Activated naive CD8-positive, alpha-beta T cell treated with anti-CD3 and anti-CD28 coated beads, Interleukin-2, amount 50 U/mL, for 24 hours (primary cell): ENCODE measurements at places on chromosomes 7 and 10.

DNA sequence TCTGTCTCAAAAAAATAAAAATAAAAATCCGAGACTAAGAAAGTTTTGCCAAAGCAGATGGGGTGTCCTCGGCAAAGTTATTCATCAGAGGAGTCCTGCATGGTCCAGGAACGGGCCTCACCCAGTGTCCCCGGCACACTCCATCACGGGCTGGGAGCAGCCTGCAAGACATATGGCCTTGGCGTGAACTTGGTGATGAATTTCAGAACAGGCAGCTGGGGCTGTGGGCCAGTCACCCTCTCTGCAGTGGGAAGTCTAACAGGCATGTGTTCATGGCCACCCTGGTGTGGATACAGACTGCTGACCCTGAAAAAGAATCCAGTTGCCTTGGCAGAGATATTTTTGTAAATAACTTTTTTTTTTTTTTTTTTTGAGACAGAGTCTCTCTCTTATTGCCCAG is 34.7 kb downstream of the NPTX2 start:
- DNase-seq, result no peak

DNA sequence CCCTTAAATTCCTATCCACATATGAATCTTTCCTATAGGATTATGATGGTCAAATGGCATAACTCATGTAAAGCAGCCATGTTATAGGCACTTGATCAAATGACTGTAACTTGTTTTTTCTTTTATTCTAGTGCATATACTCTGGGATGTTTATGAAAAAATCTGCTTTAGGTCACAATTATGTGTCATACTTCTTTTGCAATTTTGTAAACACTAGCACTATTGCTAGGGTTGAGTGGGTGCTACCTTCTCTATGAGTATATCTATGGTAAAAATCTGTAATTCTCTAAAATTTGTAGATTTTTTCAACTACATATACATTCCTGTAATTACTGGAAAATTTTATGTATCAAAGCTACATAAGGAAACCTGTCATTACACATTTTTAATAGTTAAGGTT is 50.0 kb downstream of the HGF start:
- DNase-seq, result no peak

DNA sequence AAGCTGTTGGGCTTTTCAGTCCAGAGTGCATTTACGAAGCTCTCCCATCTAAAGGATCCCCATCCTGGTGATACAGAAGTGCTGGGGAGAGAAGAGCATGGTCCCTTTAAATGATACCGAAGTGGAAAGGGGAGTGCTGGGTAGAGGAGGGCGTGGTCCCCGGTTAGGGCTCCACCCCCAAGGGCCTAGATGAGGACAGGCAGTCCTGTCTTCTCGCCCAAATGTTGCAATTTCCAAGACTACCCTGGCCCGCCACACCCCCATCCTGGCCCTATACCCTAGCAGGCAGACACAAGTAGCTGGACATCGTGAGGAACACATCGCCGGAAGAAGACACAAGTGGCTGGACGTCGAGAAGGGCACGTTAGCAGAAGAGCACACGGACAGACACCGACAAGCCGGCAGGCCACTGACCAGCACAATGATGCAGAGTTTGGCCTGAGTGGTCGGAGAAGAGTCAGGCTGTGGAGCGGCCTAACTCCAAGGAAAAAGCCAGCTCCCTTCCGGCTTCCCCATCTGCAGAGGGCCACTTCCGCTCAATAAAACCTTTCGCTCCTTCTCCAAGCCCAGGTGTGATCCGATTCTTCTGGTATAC is 439.5 kb upstream of the NRP1 start:
- DNase-seq, result no peak

DNA sequence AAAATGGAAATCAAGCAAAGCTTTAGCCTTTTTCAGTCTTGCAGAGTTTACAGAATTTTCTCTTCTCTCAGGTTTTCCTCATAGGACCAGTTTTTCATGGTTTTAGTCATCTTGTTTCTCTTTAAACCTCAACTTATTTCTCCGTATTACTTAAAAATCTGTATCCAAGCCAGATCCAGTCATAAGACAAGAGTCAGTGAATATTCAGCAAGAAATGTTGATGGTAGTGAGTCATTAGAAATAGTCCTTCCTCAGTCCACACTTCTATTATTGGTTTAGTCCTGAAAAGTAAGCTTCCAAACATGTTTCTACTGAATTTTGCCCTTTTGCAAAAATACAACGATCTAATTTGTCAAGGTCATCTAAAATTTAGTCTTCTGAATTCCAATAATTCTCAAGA is 107.0 kb downstream of the VIM start:
- no peak for DNase-seq

DNA sequence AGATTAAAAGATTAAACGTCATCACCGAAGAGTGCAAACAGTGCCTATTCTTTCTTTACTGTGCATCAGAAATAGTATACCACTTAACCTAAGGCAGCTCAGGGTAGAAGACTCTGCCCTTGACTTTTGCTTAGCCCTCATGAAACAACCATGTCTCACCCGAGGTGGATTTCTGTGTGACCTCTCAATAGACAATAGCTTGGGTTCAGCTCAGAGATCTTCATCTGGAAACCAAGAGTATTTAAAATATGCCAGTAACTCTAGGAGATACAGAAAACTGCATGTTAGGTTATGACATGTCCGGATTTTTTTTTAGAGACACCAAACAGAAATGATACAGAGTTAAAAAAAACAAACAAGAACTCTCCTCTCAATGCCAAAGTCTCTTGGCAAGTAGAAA is 75.8 kb downstream of the JAZF1 start:
- DNase-seq, result no peak

DNA sequence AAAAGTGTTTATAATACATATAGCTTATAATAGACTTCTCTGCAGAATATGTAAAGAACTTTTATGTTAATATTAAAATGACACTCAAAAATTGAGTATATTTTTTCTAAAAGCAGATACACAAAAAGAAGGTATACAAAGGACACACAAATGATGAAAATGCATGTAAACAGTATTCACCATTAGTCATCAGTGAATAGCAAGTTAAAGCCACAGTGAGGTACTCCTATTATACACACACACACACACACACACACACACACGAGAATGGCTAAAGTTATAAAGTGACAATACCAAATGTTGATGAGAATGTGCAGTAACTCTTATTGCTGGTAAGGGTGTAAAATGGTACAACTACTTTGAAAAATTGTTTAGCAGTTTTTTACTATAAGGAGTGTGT is 92.9 kb downstream of the ITGB1 start:
- no peak for DNase-seq

DNA sequence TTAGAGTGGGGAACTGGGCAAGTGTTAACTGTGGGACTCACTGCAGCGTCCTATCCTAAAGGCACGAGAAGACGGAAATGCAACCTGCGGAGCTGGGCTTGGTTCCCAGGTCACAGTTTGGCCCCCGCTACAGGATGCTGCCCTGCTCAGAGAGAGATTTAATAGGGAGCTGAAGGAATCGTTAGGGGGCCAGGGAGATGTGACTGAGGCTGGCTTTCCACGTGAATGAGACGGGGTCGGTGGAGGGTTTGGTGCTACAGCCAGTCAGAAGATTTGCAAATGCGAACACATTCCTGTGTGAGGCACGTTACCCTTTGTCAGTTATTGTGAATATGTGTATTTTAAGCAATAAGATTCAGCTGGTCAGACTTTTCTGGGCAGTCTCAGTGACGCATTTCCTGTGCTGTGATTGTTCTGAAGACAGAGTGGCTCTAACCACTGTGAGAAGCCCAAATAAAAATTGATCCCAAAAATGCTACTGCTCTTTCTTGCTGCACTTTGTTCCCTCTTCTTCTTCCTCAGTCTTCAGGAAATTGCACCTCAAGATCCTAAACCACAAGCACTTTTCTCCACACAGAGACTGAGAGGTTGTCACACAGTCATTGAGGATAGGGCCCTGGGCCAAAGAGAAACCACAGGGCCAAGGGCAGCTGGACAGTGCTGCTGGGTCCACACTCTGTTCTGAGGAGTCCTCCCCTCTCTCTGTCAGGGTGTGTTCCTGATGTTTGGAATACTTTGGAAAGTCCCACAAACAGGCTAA is 21.2 kb downstream of the CYP17A1 start:
- no peak for DNase-seq
